GM23248 (cell line): ENCODE measurements at places on chromosomes 4 and X. TPM values are rescaled to one million over a fixed set of nuclear protein-coding genes. Genes with fewer than 3 reads are reported as not detected.

- no peak for DNase-seq
Observed at GRCh38 chr4:27001398-27002164, 140.9 kb downstream of the STIM2 start.

DNA sequence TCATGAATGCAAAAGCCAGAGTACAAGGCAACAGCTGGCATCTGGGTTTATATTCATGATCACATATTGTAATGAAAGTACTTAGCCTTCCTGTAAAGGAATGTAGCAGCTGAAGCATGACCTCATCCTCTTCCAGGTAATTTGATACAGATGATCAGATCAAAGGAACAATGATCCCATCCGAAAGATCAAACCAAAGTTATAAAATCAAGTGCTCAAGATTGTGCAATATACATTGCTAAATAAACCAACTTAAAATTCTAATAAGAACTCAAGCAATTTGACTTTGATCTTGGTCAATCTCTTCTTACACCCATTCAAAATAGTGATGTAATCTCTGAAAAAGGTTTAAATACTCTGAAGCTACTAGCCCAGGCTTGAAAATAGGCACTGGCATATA, 113.1 kb upstream of the INPP4B start:
- no peak for DNase-seq

Gene SLC30A9
- 61.7 and 69.5 TPM in 2 replicates for total RNA-seq

Gene NWD2
- total RNA-seq: not detected in 2 replicates
